Stimulated activated CD8-positive, alpha-beta memory T cell treated with anti-CD3 and anti-CD28 coated beads, Interleukin-12 subunit alpha, Interleukin-12 subunit beta, amount 100 ng/mL, for 4 hours (primary cell): ENCODE measurements at places on chromosomes 5 and 9.

DNA sequence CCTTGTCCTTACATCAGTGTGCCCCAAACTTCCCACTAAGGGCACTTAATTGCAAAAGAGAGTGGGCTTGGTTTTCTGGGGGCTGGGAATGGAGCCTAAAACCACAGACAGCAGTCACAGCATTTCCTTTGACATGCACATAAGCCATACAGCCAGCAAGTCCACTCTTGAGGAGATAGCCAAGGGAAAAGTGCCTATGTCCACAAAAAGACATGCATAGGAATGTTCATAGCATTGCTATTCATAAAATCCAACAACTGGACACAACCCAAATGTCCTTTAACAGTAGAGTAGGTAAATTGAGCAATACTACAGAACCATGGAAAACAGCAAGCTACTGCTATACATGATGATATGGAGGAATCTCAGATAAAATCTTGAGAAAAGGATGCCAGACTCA is 11.7 kb upstream of the FAT2 start:
- no peak for DNase-seq

DNA sequence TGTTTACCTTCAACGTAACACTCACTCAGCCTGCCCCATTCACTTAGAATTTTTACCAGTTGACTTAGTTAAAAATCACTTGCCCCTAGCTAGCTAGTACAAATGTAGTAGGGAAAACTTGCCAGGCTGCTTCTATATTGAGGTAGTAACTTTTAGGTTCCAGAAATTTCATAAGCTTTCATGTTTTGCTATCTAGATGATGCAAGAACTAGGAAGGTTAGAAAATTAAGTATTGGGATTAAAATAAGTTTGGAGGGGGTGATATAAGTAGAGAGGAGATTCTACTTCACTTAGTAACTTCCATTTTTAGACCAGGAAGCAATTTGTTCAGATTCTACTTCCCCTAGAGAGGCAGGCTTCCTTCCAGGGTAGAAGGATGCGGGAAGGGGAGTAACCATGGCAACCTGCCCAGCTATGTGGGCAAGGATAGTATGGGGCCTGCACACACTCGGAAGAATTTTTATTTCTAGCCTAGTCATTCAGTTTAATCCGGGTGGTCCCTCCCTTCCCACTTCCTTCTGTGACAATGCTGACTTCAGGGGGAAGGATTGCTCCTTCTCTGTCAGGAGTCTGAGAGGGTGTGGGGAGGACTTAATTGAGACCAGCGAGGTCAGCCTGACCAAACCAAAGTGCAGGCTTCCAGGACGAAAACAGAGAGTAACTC is 4.2 kb downstream of the DAB2 start:
- no peak for DNase-seq

GRCh38 chr5:172044631-172045314 is 38.3 kb upstream of the FBXW11 start:
- no peak for DNase-seq

DNA sequence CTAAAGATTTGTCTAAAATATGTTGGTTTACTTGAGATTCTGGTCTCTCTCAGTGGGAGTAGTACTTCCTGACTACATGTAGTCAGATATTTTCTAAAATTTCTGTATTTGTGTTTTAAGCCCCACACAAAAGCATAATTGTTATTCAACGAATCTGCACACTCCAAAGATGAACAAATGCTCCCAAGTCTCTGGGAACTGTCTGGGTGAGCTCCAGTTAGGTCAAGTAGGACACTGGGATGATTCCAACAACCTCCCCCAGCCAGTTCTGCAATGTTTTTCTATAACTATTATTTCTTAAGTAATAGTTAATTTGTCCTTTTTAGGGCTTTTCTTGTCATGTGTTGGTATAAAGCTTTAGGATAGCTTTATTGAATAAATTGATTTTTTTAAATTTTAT is 174.6 kb downstream of the FAM174A start:
- no peak for DNase-seq

GRCh38 chr9:104882566-104882965 is 45.4 kb downstream of the ABCA1 start:
- DNase-seq, result no peak

GRCh38 chr5:175654339-175654738 is 3.5 kb upstream of the HRH2 start:
- no peak for DNase-seq

- no peak for DNase-seq
Observed at GRCh38 chr9:36530224-36530623, 42.5 kb upstream of the MELK start.

DNA sequence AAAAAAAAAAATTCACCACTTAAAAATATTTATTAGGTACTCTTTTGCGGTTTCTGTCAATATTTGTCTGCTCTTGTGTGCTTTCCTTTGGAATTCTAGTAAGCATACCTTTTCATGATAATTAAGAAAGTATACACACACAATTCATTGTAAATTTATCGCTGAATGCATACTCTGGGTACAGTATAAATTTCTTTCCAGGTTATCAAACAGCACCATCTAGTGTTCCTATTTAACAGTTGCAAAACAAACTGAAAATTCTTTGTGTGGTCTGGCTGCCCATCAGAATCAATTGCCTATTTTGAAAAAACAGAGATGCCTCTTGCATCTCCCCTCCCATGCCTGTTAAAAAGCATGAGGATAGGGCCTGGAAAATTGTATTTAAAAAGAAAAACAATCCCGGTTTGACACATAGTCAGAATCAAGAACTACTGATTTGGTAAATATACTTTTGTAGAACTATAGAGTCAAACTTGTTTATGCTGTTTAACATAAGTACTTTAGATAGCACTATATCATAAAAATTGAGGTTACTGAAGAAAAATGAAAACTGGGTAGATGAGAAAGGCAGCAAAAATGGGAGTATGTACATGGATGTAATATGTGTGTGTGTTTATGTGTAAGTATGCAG is 16.2 kb downstream of the PGGT1B start:
- DNase-seq, result no peak

DNA sequence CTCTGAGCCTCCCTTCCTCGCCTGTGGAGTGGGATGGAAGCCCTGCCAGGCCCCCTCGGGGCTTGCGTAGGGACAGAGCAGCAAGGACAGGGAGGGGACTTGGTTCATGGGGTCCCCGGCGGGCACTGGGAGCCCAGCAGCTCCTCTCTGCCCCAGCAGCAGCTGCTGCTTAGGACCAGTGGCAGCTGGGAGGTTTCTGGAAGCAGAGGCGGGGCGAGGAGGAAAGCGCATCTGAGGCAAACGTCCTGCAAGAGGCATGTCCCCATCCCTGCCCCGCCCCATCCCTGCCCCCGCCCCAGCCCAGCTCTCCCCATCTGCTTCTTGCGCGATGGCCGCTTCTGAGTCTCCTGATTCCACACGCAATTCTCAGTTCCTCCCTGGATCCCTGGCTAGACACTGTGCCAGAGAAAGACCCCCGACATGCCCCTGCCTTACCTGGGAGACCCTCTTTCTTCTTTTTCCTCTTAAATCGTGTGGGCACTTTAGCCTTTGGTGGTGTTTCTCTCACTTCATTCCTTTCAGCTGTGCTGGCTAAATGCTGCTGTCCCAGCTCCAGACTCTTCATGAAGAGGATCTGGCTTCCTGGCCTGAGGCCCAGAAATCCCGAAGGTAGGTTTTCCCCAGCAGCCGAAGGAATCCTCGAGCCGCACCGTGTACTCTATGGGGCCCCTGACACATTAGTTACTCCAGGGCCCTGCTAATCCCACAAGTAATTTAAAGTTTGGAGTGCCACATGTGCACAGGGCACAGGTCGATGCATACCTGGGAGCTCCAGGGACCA is 4.4 kb upstream of the OR2S2 start:
- no peak for DNase-seq

GRCh38 chr5:180396926-180397325 is 43.8 kb upstream of the GFPT2 start:
- DNase-seq, result no peak

DNA sequence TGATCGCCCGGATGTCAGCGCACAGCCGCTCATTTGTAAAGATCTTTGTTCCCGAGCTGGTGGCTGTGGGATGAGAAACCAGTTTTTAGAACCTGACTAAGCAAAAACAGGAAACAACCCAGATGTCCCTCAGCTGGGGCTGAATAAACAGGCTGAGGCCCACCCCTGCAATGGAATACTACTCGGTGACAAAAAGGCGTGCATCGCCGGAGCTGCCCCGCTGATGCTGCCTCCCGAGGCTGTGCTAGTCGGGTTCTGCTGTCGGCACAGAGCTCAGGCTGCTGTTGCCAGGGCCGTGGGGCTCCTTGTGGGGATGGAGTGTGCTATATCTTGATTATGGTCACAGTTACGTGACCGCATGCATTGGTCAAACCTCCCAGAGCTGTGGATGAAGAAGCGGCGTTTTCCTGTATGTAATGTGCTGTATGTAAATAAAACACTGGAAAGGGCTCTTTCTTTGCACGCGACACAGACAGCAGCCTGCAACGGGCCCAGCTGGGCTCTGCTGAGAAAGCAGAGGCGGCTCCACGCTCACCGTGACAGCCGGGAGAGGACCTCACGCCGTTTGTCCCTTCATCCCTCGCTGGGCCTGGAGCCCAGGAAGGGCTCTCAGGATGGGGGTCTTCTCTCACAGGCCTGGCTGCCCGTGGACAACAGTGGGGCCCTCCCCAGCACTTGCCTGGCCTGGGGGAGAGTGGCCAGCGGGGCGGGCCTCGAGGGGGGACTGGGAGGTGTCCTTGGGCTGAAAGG is 51.5 kb upstream of the RNU6ATAC start:
- DNase-seq, result no peak

DNA sequence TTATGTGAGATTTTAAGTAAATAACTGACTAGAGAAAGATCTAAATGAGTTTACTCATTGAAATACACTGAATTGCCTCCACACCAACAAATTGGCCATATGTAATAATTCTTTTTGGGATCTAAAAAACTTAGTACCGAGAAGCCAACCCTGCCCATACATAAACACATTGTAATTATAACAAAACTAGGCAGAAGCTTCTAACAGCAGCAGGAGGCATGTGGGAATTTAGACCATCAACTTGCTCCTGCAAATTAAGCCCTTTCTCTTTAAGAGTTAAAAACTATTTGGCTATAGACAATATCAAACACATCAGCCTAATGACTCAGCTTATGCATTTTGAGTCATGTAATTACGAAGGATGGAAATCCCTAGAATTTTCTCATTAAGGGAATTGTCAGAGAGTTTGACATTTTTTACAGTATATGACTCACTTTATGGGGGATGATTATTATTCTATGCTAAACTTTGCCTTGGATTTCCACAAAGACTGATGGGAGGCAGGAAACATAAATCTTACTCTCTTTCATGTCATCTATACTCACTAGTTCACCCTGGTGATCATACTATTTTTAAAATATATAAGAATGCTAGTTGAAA is 1.0 kb downstream of the IL7R start:
- no peak for DNase-seq

DNA sequence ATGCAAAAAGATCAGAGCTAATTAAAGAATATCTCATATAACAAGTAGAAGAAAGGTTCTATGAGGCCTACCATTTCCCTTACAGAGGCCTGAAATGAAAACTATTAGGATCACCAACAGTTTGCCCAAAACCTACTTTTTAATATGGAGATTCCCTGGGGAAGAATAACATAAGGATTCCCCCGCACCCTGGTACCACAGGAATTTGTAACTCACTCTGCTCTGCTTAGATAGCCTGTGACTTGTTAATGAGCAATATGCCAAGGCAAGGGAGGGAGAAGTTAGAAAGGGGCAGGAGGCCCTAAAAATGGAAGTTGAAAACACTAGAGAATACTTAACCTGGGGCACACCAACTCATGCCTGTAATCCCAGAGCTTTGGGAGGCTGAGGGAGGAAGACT is 107.0 kb downstream of the CDH6 start:
- no peak for DNase-seq

- no peak for DNase-seq
Observed at GRCh38 chr9:127680846-127681245, 25.9 kb upstream of the CFAP157 start.

DNA sequence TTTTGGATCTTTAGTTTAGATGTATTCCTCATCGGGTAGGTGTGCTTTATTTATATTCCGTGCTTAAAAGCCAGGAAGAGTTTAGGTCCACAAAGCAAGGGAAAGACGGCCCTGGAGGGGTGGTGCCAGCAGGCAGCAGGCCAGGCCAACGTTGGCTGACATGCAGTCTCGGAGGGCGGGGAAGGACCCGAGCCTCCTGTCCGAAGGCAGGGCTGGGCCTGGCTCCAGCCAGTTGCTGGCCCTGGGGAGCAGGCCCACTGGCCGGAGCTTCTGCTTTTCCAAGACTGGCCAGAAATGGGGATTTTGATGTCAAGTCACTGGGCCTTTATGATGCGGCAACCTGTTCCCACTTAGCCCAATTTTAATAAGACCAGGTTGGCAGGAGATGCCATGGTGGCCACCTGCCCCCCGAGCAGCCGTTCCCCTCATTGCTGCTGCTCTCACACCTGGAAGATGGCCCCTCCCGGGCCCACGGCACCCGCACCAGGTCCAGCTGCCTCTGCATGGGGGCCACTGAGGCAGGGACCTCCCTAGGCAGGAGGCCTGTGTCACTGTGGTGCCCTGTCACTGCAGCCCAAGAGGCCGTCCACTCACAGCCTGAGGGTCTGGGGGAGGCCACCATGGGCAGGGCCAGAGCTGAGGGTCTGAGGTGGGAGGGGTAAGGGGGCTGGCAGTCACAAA is 23.2 kb downstream of the LPCAT1 start:
- DNase-seq, result no peak

GRCh38 chr9:104326912-104327311 is 177.2 kb upstream of the OR13F1 start:
- DNase-seq, result no peak

DNA sequence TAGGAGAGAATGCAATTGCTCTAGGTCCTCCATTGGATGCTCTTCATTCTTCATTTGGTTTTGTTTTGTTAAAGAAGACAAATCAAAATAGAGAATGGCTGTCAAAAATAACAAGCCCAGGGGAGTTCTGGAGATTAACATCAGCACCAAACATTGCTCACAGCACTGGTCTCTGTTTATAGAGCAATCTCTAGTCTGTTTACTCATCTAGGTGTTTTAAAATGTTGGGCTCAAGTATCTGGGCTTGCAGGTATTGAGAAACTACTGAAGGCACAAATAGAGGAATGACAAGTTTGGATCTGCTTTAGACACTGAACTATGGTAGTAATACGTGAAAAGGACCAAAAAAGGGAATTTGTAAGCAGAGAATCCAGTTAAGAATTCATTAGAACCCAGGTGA is 77.0 kb upstream of the TMC1 start:
- no peak for DNase-seq

DNA sequence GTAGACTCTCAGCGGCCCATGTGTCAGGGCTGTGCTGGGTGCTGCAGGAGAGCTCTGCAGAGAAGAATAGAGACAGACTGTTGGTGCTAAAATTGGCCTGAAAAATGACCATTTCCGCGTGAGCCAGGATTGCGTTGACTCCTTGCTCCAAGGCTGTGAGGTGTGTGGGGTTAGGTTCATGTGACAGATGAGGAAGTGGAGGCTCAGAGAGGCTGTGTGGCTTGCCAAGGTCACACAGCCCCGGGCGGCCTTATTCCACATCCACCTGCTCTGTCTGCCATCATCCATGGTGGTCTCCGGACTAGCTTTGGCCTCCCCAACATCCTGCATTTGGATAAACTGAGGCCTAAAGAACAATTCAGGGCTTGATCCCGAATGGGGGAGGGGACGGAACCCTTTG is 15.2 kb downstream of the NEK6 start:
- DNase-seq, result no peak
